ENCODE measurements at places on chromosomes 4 and X. TPM values are rescaled to one million over a fixed set of nuclear protein-coding genes. Genes with fewer than 3 reads are reported as not detected.

DNA sequence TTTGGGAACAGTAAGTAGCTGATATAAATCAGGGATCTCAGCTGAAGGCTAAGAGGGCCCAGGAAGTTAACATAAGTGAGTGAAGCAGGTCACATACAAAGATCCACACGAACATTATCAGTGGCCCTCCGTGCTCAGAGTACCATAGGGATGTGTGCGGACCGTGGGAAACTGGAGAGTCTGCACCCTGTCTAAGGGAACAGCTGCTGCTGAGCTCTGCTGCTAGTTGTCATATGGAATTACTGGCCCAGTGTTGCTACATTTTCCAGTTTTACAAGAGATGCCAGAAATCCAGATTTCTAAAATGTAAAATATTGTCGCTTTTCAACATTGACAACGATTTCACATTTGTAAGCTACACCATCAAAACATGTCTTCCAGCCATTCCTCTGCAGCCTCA lies 90.5 kb downstream of the RTL5 start:
- DNase-seq, result no peak

The ADGRL3 gene
- 2.5 TPM for total RNA-seq

GRCh38 chr4:88583631-88584470 lies 8.4 kb upstream of the HERC3 start:
- no peak for DNase-seq

The ZDHHC9 gene
- total RNA-seq, result 58.7 TPM

DNA sequence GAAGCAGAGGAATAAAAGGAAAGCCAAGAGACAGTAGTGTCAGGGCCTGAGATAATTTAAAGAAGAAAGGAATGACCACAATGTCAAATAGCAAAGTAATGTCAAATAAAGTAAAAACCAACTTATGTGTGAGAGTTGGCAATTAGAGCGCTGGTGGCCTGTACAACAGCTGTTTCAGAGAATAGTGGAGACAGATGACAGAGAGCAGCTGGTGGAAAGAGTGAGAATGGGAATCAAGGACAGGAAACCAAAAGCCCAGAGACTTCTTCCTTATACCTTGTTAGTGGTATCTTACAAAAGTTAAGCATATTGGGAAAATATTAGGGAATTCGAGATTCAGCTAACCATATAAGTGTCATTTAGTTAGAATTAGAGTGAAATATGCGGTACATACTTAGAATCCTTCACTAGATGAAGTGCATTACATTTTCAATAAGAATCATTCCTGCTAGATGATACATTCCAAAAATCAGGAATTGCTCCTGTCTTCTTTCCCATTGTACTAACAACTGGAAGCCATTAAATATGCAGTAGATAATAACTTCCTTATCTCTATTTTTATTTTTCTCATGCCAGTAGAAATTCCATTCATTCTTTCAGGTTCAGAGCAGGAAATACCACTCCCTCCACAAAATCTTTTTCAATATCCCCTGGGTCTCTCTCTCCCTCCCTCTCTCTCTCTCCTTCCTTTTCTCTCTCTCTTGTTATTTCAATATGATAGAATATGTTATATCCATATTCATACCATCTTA lies 525.4 kb downstream of the CENPC start:
- DNase-seq, result no peak

The PAGE4 gene
- total RNA-seq, result not detected

The HMX1 gene
- not detected for total RNA-seq

- DNase-seq, result no peak
These were observed 273.7 kb downstream of the GPAT3 start for GRCh38 chr4:83809581-83809980.

The SUPT20HL1 gene
- not detected for total RNA-seq

DNA sequence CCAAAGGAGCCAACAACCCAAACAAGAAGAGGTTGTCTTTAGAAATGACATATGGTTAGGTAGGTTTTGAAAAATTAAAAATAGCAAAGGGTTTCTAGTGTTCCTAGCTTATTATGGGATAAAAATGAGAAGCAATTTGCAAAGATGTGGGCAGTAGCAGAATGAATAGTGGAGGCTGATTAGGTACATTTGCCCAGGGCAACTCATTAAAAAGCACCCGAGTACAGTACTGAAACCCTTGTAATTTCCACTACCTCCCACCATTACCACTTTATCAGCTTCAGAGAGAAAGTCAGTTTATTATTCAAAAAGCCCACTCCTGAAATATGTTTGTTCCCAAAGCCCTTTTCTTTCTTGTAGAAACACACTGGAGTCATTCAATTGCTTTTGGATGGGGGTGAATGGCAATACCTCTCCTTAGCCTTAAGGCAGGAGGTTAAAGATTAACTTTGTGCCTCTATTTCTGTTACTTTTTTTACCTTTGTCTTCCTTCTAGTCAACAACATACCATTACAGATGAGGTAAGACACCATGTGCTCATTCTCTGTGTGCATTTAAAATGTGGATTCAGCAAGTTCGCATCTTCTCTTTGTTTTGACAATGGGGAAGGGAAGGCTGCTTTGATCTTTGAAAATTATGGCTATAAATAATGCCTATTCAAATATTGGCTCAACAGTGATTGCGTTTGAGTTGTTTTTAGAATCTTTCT lies 353.8 kb upstream of the CASK start:
- no peak for DNase-seq

DNA sequence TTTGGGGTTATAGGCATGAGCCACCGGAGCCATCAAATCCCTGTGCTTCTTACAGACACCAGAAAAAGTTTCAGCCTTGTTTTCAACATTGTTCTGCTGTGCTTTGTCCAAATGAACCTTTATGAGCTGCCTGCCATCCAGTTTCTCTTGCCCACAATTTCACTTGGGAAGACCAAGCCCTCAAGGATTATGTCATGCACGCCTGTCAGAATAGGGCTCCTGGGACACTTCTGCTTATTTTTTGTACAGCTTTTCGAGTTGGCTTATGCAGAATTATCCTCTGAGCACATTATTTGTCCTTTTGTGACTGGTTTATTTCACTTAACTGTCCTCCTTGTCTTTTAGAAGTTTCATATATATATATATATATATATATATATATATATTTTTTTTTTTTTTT lies 16.2 kb downstream of the UBE2K start:
- no peak for DNase-seq

The TRIM61 gene
- not detected for total RNA-seq

The ADAM29 gene
- total RNA-seq, result not detected

DNA sequence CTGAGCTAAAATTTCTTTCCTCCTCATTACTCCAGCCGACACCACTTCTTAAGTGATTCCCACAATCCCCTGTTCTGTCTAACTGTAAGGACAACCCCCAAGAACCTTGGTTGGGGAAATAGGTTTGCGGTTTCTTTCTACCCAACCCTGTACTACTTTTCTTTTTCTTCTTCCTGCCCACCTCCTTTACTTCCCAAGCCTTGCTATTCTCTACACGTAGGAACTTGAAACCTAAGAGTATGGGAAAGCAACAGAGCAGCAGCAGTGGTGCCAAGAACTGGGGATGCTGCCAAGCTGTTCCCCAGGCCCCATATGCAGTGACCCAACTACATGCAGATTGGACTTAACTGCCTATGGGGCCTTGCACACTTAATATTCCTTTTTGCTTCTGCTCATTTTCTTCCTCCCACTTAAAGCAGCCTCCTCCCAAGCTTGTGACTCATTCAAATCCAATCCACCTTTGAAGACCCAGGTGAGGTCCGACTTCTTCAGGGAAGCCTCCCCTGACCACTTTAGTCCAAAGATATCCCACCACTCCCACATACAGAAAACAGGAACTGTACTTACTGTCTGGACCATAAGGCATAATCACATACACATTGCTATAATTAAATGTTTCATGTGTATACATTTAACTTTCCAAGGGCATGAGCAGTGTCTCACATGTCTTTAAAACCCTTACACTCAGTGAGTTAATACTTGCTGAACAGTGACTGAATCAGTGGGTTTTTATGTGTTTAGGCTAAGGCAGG lies 1.7 kb downstream of the FAM120C start:
- no peak for DNase-seq

All from omental fat pad (tissue), 4 donors.